8988T (cell line): ENCODE measurements at places on chromosomes 16 and 17.
A peak's percentile ranks its signal among the peaks of the same experiment; 100 is the strongest.

DNA sequence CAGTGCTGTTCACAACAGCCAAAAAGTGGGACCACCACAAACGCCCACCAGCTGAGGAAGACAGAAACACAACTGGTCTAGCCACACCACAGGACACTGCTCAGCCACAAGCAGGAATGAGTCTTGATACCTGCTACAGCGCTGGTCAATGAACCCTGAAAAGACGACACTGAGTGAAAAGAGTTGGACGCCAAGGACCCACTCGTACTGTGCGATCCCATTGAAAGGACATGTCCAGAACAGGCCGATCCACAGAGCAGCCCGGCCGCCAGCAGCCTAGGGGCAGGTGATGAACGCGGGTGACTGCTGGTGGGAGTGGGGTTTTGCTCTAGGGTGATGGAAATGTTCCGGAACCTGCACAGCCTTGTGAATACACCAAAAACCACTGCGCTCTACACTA lies 10.6 kb upstream of the SLC38A8 start:
- no peak for DNase-seq

- no peak for DNase-seq
Measured at GRCh38 chr17:8175795-8176196, 384 bp downstream of the TMEM107 start.

DNA sequence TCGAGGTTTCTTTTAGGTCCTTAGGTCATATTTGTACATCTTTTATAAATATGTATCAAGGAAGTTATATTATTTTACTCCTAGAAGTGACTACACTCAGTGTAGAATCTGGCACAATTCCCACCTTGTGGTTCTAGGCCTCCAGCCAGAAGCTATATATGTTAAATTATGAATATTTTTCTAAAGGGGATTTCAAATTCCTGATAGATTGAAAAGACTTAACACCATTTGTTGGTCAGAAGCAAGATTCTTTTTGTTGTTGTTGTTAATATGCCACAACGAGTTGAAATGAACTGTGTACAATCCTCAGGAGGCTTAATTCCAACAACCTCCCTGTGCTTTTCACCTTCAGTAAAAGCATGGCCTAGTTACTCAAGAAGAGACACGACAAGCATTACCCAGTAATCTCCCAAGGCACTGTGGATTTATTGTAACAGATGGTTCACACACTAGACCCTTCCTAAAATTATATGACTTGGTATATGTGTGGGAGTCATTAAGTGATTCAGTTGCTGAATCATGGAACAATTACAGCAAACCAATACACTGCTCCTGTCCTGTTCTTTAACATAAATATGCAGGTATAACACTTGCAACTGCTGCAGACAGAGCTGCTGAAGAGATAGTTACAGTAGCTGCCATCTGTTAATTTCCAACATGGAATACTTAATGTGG lies 964.4 kb upstream of the GOT2 start:
- no peak for DNase-seq

DNA sequence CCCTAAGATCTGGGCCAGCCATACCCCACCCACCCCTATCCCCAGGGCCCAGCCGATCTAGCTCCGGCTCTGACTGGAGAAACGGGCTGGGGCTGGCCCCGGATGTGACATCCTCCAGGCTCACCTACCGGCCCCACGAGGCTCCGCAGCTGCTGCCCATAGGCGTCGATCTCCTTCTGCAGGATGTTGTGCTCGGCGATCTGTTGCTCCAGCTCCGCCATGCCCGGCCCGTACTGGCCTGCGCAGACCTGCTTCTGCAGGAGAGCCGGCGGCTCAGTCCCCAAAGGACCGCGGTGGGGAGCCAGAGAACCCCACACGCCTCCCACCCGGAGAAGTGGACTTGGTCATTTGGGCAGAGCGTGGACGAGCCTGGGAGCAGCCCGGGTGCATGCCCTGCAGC lies 4.8 kb downstream of the EVPL start:
- no peak for DNase-seq

- DNase-seq = no peak
Measured at GRCh38 chr16:89982318-89982717, 33.8 kb downstream of the DEF8 start.

DNA sequence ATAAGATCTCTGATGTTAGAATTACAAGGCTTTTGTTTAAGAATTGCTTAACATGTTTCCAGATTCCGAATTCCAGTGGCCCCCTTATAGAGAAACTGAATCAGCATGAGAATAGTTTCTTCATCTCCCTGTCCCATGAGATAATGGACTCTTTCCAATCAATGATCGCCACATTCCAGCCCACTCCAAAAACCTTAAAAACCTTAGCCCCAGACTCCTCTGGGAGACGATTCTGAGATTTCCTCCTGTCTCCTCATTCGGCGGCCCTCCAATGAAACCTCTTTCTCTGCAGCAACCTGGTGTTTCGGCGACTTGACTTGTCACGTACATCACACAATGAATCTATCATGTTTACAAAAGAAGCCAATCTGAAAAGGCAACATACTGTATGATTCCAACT lies 197.1 kb upstream of the PSMD7 start:
- DNase-seq = no peak

GRCh38 chr16:2212362-2213324 lies 2.0 kb upstream of the BRICD5 start:
- DNase-seq = peak; percentile 86

DNA sequence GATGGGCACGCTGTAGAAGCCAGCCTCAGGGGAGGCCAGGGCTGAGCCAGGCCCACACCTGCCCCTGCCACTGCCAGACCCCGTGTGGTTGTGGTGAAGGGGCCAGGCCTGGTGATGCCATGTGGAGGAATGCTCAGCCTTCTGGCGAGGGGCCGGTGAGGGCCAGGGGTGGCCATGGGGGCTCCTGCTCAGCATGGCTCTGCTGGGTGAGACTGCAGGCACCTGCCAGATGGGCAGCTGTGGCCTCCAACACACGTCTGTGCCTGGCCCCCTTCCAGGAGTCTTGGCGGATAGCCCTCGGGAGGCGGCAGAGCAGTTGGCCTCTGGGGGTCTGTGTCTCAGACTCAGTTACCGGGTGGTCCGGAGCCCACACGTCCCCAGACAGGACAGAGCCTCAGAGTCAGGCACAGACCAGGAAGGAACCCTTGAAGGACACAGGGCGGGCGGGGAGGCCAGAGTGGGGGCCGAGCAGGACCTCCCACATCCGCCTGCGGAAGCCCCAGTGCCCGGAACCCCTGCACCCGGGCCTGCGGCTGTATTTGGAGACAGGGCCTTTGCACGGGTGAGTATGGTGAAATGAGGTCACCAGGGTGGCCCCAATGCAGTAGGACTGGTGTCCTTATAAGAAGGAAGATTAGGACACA lies 22.5 kb upstream of the CHMP6 start:
- no peak for DNase-seq

GRCh38 chr17:18122990-18123753 lies 14.6 kb downstream of the MYO15A start:
- no peak for DNase-seq

DNA sequence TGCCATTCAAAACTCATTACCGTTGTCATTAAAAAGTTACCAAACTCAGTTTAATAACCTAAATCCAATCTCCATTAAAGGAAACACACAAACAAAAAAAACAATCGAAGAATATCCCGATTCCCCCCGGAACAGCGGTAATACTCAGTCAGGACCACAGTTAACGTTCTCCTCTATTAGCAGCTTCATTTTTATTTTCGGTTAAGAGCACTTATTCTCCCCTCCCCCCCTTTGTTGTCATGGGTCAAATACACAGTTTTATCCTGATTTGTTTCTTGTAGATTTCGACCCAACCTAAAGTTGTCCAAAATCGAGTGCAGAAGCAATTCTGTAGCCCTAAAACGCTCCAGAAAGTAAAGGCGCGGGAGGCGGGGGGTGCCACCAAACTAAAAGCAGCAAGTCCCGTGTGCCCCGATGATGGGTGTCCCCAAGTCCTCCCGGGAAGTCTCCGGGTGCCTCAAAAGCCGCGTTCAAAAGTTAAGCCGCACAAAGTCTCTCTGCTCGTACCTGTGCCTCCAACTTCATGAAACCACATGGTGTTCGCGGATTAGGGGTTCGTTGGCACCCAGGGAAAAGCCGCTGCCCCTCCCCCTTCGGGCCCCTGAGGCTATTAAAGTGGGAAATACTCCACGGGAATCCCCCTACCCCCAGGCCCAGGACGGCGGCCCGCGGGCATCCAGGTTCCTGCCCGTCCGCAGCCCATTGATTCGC lies 996 bp downstream of the SUMO2 start:
- no peak for DNase-seq

- peak; percentile 80 for DNase-seq
Measured at GRCh38 chr17:74431568-74432423, at the start of gene GPRC5C. GPRC5C (plus strand) TSS chr17:74432088; CDS start chr17:74439777, 7,689 bp downstream.

DNA sequence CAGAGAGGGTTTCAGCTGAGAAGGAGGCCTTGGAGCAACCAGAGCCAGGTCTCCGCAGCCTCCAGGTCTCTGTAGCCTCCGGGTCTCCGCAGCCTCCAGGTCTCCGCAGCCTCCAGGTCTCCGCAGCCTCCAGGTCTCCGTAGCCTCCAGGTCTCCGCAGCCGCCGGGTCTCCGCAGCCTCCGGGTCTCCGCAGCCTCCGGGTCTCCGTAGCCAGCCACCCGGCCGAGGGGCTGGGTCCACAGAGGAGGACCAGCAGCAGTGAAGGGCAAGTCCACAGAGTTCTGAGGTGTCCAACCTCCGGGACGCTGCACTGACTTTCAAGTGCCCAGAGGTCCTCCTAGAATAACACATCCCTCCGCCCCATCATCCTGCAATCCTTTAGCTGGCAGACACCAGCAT lies 221.0 kb downstream of the RBFOX3 start:
- no peak for DNase-seq

DNA sequence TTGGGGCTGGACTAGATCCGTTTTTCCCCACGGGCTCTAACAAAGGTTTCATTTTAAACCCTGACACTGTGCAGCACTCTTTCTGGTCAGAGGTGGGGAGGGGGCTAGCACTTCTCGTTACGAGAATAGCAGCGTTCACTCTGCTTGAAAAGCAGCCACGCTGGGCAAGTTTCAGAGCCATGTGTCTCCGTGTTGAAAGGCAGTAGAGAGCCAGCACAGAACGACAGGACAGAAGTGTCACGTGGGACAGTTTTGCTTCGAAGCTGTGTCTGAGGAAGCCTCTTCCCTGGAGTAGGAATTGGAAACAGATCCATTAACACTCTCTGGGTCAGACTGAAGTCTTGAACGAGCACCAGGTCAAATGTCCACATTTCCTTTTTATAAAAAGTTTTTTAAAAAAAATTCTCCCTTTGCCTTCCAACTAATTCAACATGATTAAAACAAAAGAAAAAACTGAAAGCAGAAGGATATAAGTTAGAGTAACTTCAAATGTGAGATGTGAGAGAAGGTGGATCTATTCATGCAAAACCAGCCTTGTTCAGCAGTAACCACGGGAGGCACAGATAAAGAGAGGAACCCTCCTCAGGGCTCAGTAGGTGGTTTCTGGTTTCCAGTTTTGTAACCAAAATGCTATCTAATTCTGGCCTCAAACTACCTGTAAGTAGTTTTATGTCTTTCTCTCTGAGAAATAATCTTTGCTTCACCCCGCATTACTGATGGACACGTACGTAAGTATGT lies 65.0 kb downstream of the SMG6 start:
- no peak for DNase-seq

DNA sequence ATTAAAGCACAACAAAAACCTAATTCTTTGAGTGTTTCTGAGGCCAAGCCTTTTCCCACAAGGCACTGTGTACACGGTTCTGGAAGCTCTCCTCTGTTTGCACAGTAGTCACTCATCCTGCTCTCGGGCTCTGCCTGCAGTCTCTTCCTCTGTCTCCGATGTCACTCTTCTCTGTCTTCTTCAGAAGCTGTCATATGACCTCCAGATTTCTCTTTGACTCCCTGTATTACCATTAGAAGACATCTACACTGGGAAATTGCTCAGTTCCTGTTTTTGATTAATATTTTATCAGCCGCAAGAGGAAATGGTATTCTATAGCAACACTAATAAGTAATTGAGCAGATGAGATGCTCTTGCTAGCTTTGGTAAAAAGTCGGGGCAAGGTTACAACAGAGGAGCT lies 422.9 kb downstream of the WWOX start:
- no peak for DNase-seq

DNA sequence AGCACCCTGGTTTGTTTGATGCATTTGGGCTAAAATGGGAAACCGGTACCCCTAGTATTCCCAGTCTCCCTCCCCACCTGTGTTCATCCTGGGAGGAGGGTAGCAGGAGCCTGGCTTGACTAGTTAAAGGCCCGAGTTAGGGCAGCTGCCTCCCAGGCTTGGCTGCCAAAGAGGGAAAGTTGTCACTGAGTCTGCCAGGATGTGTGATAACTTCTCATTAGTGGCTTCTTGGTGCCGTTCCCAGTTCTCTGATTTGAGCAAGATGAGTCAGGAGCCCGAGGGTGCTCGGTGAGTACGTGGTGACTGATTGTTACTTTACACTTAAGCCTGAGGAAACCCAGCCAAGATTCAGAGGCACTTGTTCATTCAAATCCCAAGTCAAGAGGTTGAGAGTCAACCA lies 2.5 kb downstream of the KRT32 start:
- DNase-seq = peak; percentile 35

DNA sequence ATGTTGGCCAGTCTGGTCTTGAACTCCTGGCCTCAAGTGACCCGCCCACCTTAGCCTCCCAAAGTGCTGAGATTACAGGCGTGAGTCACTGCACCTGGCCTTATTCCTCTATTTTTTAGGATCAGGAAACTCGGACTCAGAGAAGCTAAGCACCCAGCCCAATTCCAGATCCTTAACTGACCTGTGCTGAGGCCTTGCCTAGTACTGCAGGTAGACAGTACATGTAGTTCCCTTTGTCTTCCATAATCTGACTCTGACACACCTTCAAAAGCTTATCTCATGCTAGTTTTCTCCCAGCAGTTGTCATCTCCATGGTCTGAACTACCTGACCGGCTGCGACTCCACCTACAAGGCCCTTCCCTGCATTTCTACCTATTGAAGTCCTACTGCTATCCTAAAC lies 65.7 kb upstream of the AXIN2 start:
- no peak for DNase-seq

- DNase-seq = no peak
Measured at GRCh38 chr16:5349670-5350517, 252.3 kb upstream of the EEF2KMT start.

- DNase-seq = no peak
Measured at GRCh38 chr17:73623818-73624217, 20.4 kb downstream of the SDK2 start.

DNA sequence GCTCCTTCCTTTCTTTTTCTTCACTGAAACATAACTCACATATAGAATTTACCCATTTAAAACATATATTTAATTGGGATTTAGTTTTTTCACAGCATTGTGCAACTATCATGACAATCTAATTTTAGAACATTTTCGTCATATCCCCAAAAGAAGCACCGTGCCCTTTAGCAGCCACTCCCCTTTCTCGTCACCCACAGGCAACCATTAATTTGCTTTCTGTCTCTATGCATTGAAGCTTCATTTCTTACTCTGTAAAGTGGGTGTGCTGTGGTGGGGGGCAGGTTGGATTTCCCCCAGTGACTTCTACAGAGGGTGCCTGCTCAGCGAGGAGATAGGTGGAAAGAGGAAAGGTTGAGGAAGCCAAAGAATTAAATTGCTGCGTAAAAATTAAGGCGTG lies 35.8 kb downstream of the MRC2 start:
- DNase-seq = no peak

DNA sequence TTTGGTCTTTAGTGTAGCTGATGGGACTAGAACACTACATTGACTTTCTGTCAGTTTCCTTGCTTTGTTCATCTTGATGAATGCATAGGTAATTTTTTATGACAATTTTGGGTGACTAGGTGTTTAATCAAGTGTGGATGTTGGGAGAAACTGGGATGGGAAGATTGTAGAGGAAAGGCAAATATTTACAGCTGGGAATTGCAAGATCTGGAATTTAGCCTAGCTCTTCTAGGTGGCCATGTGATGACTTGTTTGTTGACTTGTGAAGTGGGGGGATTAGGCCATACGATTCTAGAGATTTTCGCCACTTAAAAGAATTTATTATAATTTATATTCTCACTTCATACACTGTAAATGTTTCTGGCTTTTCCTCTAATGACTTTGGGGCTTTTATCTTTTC lies 480.3 kb upstream of the GOT2 start:
- DNase-seq = no peak
